ENCODE measurements at places on chromosomes 12 and 14.

DNA sequence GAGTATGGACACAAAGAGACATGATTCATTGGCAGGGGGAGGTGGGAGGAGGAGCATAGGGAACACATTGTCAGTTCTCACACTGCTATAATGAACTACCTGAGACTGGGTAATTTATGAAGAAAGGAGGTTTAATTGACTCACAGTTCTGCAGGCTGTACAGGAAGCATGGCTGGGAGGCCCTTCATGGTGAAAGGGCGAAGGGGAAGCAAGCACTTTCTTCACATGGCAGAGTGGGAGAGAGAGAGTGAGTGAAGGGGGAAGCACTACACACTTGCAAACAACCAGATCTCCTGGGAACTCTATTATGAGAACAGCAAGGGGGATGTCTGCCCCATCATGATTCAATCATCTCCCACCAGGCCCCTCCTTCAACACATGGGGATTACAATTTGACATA, 391.8 kb downstream of the BMP4 start:
- DNase-seq, result no peak

- DNase-seq, result no peak
Measured at GRCh38 chr12:83461336-83461935, 774.7 kb downstream of the TMTC2 start.

- DNase-seq, result peak; percentile 16
Measured at GRCh38 chr12:31874961-31875608, 84.1 kb upstream of the RESF1 start.

- DNase-seq, result no peak
Measured at GRCh38 chr12:9342614-9343353, 134.6 kb upstream of the PZP start.

DNA sequence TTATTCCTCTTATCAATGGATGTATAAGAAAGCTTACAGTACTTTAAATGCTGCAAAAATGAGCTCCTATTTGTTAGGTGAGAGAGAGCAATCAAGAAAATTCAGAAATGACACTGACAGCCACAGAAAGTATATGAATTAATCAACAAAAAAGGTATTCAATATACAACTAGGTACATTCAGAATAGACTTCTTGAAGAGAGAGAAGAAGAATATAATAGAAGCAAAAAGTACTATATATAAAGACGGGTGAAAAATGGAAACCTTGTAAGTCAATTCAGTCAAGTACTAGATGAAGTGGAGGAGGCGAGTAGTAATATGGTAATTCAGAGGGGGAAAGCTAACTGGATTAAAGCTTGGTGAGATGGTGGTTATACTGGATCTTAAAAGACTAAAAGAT, 74.3 kb downstream of the HEATR5A start:
- no peak for DNase-seq

DNA sequence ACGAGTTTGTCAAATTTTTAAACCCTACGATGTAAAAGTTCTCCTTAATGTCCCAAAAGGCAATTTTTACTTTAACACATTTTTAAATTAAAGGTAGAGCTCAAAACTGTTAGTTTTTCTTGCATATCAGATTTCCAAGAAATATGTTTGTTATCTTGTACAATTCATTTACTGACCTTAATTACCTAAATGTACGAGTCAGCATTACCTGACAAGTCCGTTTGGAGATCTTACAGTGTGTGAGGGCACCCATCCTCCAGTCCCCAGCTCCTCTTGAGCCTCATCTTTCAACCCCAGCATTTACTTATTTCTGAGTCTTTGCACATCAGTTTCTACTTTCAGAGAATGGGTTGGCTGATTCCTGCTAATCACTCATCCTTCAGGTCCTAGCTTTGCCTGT, 23.7 kb downstream of the PPM1H start:
- DNase-seq, result no peak
